ENCODE measurements at places on chromosomes 12 and 14.

GRCh38 chr12:113673458-113674238 is 202.0 kb upstream of the LHX5 start:
- no peak for DNase-seq

DNA sequence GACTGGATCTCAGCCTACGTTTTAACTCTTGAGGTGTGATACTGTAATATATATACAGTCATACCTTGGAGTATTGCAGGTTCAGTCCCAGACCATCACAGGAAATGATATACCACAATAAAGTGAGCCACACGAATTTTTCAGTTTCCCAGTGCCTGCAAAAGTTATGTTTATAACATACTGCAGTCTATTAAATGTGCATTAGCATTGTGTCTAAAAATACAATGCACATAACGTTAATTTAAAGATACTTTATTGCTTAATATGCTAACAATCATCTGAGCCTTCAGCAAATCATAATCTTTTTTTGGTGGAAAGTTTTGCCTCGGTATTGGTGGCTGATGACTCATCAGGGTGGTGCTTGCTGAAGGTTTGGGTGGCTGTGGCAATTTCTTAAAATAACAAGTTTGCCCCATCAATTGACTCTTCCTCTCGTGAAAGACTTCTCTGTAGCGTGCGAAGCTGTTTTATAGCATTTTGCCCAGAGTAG is 18.9 kb downstream of the PYROXD1 start:
- no peak for DNase-seq

DNA sequence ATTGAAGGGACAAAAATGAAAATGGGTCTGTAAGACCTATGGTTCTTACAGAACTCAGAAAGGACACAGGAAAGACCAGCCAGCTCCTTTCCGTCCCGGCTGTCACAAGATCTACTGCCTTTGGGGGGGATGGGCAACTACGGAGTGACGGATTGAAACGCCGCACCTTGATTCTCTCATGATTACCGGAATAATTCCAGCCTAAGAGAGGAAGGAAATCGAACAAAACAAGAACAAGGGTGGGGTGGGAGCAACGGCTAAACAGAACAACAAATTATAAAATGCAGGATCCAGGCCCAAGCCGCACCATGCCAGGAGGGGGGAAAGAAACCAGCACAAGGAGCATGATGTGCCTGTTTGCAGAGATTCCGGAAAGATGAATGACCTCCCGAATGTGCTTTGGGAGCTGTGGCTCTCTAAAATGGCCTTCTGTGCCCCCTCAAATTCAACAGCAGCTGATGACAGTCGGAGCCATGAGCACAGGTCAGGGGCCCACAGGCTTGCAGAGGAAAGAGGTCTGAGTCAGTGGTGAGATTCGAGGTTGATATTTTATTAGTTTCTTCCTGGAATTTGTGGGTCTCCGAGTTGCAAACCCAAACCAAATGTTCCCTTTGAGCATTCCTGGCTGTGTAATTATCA is 72.1 kb downstream of the SPRING1 start:
- no peak for DNase-seq

- DNase-seq = no peak
These were observed 136.1 kb downstream of the ASCL1 start for GRCh38 chr12:103093499-103094106.

GRCh38 chr12:111426344-111427185 is 20.8 kb downstream of the SH2B3 start:
- DNase-seq = no peak

DNA sequence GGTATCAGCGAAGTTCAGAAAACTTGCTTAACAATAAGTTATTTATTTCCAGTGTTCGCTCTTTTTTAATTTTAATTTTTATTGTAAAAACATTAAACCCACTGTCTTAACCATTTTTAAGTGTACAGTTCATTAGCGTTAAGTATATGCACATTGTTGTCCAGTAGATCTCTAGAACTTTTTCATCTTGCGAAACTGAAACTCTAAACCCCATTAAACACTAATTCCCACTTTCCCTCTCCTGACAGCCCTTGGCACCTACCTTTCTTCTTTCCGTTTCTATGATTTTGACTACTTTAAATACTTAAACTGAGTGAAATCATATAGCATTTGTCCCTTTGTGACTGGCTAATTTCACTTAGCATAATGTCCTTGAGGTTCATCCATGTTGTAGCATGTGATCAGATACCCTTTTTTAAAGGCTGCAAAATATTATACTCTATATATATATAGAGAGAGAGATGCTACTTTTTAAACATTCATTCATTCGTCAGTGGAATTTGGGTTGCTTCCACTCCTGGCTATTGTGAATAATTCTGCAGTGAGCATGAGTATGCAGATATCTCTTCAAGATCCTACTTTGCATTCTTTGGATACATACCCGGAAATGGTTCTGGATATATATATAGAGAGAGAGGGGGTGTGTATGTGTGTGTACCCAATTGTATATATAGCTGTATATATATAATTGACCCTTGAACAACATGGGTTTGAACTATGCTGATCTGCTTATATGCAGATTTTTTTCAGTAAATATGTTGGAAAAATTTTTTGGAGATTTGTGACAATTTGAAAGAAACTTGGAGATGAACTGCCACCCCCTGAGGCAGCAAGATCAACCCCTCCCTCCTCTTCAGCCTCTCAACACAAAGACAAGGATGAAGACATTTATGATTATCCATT is 74.7 kb upstream of the EVL start:
- DNase-seq = no peak

GRCh38 chr12:78959556-78959955 is 95.0 kb downstream of the SYT1 start:
- DNase-seq = no peak

DNA sequence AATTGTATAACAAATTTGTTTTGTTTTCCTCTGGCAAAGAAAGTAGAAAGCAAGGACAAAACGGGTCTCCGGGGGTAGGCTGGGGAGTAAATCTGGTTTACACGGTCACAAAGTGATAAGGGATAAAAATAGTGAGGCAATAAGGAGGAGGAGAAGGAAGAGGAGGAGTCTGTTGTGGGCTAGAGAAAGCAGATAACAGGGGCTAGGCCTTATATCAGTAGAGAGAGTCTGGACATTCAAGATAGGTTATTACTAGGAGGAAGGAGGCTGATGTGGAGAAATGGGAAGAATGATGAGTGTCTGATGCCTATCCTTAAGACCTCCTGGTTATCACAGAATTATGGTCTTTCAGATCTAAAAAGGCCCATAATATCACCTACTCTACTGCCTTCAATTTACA is 83.2 kb upstream of the SSTR1 start:
- no peak for DNase-seq

DNA sequence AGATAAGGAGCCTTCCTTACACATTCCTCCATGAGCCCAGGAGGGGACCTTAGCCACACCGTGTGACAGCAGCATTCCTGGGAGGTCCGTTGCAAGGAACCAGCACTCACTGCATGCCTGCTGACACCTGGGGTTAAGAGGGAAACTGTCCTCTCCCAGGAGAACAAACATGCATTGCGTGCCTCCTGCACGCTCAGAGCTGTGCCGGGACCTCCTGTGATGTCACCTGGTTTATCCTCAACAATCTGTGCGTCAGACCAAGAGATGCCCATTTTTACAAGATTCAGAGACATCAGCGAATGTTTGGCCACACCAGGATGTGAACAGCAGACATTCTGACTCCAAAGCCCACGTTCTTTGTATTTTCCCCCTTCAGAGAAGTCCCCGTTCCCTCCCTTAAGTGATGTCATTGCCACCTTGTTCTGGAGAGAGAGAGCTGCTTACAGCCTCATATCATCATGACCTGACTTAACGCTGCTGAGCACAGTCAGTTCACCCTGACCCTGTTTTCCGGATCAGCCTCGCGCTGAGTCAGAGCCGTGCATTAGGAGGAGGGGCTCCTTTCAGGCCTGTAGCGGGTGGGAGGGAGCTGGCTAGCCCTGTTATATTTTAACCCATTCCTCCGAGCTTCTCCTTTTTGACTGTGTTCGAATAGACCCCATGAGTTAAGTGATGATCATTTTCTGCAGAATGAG is 36.2 kb downstream of the TMEM120B start:
- DNase-seq = no peak

- no peak for DNase-seq
These were observed 77.4 kb downstream of the BBS10 start for GRCh38 chr12:76270657-76271358.

- no peak for DNase-seq
These were observed 17.8 kb upstream of the SLC17A8 start for GRCh38 chr12:100339071-100339470.

DNA sequence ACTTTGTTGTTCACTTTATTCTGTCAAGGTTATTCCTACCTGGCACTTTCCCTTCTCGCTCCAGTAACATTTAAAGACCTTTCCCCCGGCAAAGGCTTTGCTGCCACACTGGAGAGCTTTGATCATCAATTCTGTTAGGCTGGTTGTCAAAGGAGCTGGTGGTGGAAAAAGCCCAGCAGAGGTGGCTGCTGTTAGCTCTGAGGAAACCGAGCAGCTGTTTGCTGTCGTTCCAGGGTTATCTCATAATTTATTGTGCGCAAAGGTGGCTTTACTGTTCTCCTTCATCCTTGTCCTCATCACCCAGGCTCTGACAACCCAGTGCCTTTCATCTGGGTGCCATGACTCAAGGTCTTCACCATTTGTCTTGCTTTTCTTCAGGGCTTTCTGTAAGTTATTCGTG is 38.2 kb upstream of the CRADD start:
- no peak for DNase-seq

- DNase-seq = no peak
These were observed 48.2 kb downstream of the IQSEC3 start for GRCh38 chr12:114626-115211.

DNA sequence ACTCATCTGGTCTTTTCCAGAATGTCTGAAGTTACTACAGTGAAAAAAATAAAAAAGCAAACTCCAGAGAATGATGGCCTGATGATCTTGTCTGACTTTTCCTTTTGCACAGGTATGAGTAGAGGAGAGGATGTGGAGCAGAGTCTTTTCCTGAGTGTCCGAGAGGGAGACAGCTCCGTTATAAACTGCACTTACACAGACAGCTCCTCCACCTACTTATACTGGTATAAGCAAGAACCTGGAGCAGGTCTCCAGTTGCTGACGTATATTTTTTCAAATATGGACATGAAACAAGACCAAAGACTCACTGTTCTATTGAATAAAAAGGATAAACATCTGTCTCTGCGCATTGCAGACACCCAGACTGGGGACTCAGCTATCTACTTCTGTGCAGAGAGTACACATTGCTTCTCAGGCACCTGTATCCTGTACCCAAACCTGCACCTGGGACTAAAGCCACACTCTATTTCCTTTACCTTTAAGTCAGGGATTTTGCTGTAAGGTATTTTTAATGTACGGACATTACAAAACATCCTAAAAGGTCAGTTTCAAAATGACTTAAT is 75.8 kb upstream of the OR4E1 start:
- no peak for DNase-seq

DNA sequence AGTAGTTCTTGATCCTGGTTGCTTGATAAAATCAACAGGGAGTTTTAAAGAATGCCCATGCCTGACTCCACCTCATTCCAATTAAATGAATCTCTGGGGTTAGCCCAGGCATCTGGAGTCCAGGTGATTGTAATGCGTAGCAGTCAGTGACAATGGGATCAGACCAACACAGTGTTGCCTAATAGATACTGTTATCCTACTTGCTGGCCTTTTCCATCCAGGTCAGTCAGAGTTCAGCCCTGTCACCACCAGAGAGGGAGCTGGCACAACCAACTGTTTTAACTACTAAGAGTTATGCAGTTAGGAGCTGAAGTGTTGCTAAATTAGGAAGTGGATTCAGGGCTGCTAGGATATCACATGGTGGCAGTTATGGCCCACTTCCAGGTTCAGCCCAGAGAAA is 107.1 kb downstream of the GPR135 start:
- no peak for DNase-seq

GRCh38 chr14:65627315-65627714 is 214.8 kb downstream of the FUT8 start:
- DNase-seq = no peak

- no peak for DNase-seq
These were observed 2.2 kb downstream of the ZC3H10 start for GRCh38 chr12:56120158-56120846.

DNA sequence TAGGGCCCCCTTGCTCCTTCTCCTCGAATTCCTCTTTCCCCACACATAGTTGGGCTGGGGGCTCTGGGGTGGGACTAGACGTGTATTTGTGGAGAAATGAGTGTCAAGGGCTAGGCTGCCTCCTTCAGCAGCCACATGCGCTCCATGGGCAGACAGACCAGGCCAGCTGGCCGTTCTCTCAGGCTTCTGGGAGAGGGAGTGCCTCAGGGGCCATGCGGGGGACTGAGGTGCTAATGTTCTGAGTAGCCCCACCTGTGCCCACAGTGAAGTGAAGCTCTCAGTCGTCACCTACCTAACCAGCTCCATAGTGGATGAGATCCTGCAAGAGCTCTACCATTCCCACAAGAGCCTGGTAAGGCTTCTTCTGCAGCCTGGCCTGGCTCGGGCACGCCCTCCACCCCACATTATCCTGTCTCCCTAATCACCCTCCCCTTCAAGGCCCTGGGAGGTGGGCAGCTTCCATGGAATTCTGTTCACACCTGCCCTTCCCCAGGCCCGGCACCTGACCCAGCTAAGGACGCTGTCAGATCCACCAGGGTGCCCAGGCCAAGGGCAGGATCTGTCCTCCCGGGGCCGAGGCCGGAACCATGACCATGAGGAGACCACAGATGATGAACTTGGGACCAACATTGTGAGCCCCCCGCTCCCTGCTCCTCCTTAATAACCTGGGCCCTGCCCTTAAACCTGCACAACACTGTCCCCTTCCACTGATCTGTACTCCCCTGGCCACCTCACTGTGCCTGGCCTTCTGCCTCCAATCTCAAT is 9.0 kb upstream of the CPNE6 start:
- no peak for DNase-seq

GRCh38 chr14:94455928-94456327 is 3.3 kb upstream of the SERPINA11 start:
- DNase-seq = no peak

GRCh38 chr12:25155022-25155576 is 39.9 kb downstream of the DNAI7 start:
- no peak for DNase-seq

DNA sequence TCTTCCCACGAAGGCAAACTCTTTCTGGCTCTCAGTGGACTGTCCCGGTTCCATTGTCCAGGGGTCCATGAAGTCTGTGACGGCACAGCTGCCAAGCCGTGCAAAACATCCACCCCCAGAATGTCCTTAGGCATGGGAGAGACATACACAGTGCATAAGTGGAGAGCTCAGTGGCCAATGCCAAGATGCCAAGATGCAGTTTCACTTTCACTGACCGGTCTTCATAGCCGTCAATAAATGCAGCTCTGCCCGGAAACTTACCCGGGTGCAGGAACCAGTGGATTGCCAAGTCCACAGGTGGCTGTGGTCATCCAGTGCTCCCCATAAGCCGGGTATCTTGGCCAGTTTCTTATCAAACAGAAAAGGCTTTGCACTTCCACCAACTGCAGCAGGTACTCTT is 162.3 kb downstream of the PTCSC3 start:
- no peak for DNase-seq

GRCh38 chr14:104252256-104253215 is 114.1 kb downstream of the KIF26A start:
- no peak for DNase-seq

DNA sequence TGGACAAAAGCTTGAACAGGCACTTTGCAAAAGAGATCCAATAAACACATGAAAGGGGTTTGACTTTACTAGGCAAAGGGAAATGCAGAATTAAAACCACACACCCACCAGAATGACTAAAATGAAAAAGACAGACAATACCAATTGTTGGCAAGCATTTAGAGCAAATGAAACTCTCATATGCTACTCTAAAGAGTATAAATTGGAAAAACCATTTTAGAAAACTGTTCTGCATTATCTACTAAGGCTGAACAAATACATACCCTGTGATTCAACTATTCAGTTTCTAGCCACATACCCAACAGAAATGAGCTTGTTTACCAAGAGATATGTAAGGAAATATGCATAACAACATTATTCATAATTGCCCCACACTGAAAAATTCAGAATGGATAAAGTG is 8.5 kb upstream of the IL22 start:
- DNase-seq = no peak
